ENCODE measurements at places on chromosomes 6 and 20.

GRCh38 chr20:53023732-53024520 lies 51.8 kb downstream of the TSHZ2 start:
- DNase-seq, result no peak

DNA sequence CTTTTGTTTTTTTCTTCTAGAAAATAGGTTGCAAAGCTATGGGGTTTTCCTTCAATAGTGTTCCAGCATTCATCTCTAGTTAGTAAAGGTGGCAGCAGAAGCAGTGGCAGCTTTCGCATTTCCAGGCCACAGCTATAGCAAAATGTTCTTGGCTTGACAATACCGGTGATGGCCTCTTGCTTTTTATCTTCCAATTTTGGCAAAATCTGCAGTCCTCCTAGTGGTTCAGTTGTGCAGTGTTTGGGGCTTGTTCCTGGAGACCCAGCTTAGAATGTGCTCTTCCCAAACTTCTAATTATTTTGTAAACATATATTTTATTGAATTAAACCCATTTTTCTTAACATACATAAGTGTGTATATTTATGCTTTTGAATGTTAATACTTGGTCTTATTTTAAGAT lies 370.6 kb upstream of the MAN1A1 start:
- DNase-seq, result peak; percentile 5

DNA sequence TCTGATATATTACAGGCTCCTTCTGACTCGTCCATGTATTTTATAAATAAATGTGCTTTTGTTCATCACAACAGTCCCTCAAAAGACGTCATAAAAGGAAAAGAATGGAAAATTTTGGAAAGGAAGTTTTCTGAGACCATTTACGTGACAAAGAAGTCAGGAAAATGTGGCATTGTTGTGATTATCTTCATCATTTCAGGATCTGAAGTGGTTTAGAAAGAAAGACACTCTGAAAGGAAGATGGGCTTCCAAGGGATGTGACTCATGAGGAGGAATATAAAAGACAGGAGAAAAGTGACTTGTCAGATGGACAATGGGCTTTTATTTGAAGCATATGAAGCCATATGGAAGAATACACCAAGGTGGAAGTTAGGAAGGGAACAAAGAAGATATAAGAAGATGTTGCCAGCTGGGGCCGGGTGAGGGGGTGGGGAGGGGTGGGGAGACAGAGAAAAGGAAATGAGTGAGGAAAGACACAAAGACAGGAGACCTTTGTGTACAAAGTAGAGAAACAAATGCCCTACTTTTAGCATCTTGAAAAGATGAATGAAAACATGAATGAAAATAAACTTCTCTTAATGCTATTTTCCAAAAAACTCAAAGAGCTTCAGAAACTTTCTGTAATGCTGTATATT lies 190.3 kb upstream of the PREP start:
- peak; percentile 36 for DNase-seq

DNA sequence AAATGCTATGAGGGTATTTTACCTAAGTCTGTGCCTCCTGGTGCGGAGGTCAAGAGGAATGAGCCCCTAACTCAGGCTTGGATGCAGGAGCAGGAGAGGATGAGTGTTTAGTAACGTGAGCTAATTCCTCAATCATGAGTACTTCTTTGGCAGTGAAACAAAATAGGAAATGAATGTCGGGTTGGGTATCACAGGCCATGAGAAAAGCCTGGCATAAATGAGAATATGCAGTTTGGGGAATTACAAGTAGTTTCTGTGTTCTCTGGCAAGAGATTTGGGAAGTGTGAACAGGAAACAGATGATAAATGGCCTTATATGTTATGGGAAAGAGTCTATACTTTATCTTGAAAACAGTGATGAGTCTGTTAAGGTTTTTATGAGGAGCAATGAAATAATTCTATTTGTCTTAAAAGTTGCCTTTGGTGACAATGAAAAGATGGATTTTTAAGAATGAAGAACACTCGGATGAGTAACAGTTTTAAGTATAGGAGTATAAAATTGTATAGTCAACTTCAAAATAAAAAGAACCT lies 59.0 kb upstream of the RNF146 start:
- DNase-seq, result no peak

DNA sequence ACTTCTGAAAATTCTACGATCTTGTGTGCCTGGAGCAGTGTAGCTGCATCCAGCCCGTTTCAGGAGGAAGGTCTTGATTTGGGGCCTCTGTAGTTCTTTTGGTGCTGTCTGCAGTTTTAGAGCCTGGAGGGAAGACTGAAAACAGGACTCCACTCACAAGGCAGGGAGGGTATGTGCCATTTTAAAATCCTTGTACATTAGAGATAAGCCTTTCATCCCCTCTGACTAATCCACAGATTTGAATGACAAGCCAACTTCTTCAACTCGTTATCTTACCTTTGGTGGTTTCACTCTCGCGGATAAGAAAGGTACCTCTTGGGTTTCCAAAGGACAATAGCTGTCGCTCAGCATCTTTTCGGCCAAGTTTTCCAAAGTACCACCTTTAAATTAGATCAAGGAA lies 98.0 kb upstream of the TRAF3IP2 start:
- no peak for DNase-seq

GRCh38 chr20:32681175-32682084 lies 7.7 kb upstream of the C20orf203 start:
- DNase-seq, result peak; percentile 79

DNA sequence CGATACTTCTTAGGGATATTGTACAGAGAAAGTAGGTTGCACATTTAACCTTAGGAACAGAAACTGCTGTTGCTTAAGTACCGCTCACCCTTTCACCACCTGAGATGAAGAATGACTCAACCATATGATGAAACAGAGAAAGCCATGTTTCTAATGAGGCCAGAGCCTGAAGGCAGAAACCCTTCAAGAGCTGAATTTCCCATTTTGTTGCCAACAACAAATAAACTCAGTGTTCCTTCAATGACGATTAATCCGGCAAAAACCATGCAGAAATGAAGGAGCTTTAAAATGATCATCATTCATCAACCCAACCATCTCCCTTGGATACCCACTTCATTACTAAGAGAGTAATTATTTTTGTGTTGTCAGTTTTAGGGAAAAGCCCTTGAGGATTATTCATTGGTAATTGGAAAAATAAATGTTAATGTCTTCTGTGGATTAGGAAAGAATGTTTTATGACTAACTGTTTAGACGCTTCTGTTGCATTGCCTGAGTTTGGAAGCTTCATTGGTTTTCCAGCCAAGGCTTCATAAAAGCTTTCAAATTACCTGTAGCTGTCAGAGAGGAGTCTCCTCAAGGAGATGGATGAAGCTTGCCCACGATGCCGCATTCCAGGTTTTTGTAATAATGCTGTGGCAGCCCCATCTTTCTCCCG lies 112.1 kb upstream of the IYD start:
- no peak for DNase-seq

DNA sequence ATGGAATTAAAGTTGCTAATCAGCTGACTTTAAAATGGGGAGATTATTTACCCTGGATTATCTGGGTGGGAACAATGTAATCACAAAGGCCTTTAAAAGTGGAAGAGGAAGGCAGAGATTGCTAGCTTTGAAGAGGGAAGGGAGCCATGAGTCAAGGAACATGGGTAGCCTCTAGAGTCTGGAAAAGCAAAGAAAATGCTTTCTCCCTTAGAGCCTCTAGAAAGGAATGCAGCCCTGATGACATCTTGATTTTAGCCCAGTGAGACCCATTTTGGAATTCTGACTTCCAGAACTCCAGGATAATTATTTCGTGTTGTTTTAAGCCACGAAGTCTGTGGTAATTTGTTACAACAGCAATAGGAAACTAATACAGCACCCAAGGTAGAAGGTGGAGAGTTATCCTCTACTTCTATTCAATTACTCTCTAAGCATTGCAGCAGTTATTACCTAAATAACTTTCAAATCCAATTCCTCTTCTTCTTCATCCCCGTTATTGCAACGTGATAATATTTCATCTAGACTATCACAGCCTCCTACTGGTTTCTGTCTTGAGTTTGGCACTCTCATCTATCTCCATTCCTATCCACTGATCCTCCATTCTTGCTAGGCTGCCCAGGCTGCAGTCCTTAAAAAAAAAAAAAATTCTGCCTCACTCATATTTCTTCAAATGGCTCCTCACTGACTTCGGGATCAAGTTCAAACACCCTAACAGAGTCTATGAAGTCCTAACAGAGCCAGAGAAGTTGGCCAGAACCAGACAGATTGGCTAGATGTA lies 224.3 kb downstream of the BTBD9 start:
- no peak for DNase-seq
